Liver (tissue), 10 donors: ENCODE measurements at places on chromosomes 1 and 21. TPM values are rescaled to one million over a fixed set of nuclear protein-coding genes. Genes with fewer than 3 reads are reported as not detected.

GRCh38 chr1:11061652-11062365 lies 2.0 kb upstream of the SRM start:
- H3K4me1 ChIP-seq: peaks cover 16% of the 10 kb centered on the region
- peaks cover 7% of the 10 kb centered on the region for H3K36me3 ChIP-seq
- H3K27me3 ChIP-seq: no peaks in the 10 kb centered on the region
- H3K27ac ChIP-seq: peak overlapping the region; percentile 19
- no peak for DNase-seq

C1orf87 gene
- total RNA-seq: not detected

DNA sequence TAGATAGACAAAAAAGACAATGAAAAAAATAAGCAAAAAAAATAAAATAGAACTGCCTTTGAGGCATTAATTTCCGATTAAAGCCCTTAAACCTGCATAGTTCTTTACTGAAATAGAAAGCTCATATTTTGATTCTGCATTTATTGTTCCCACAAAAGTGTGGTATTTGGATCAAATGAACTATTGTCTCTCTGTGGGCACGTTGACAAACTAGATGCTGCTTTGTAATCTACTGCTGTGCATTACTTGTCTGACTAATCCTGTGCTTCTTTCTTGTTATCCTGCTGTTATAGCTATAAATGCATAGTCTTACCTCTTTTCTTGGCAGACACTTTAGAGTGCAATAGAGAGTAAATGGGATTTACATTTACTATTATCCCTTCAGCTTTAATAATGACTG lies 31.4 kb upstream of the SLC35D1 start:
- no peak for DNase-seq
- no peaks in the 10 kb centered on the region for H3K27me3 ChIP-seq
- no peak overlapping the region for H3K27ac ChIP-seq
- H3K4me3 ChIP-seq: no peak overlapping the region
- H3K36me3 ChIP-seq: no peaks in the 10 kb centered on the region
- no peaks in the 10 kb centered on the region for H3K4me1 ChIP-seq

- peaks cover 6% of the 10 kb centered on the region for H3K36me3 ChIP-seq
- no peak for DNase-seq
- no peaks in the 10 kb centered on the region for H3K27me3 ChIP-seq
- H3K27ac ChIP-seq: no peak overlapping the region
- H3K4me3 ChIP-seq: no peak overlapping the region
- H3K4me1 ChIP-seq: no peaks in the 10 kb centered on the region
Observed at GRCh38 chr1:92356956-92357355, 58.1 kb downstream of the RPAP2 start.

- H3K4me1 ChIP-seq: peaks cover 11% of the 10 kb centered on the region
- H3K36me3 ChIP-seq: no peaks in the 10 kb centered on the region
- H3K27me3 ChIP-seq: no peaks in the 10 kb centered on the region
- no peak overlapping the region for H3K27ac ChIP-seq
- no peak for DNase-seq
Observed at GRCh38 chr1:156709757-156710489, 4.5 kb upstream of the CRABP2 start.

AKNAD1 gene
- total RNA-seq: not detected
